CD4-positive, alpha-beta T cell (primary cell): ENCODE measurements at places on chromosomes 1 and 21. TPM values are rescaled to one million over a fixed set of nuclear protein-coding genes. Genes with fewer than 3 reads are reported as not detected.

The DNAJC28 gene
- not detected for total RNA-seq

The TMEM82 gene
- not detected for total RNA-seq

The SPRR2E gene
- not detected for total RNA-seq

DNA sequence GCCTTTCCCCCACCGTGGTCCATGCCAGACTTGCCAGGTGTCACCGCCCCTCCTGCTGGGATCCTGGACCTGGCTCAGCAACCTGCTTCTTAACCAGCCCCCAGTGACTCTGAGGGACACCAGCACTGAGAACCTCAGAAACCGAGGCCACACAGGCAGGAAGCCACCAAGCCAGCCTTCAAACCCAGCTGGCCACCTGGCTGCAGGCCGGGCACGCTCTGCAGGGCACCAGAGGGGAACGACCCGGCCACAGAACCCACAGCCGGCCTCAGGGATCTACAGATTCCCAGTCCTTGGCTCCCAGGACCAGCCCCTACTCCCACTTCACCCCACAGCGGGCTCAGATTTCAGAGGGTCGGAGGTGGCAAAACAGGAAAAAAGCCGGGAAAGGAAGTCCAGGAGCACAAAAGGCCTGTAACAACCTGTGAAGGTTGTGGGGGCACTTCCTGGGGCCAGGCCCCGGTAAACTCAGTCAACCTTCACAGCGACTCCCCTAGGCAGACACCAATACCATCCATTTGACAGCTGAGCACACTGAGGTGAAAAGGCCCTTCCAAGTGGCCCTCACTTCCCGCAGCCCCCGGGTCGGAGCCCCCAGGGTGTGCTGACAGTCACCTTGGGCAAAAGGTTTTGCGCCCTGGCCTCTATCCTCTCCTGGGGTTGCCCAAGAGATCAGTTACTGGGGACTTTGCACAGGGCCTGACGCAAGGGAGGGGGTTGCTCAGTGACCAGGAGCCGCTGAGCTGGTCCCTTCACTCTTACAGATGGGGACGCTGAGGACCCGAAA lies 14.1 kb downstream of the RUNX3 start:
- no peak for DNase-seq

- DNase-seq = peak; percentile 31
Measured at GRCh38 chr1:40316595-40317393, at the start of gene COL9A2. COL9A2 (minus strand) TSS chr1:40317286; CDS start chr1:40317197, 89 bp downstream.

DNA sequence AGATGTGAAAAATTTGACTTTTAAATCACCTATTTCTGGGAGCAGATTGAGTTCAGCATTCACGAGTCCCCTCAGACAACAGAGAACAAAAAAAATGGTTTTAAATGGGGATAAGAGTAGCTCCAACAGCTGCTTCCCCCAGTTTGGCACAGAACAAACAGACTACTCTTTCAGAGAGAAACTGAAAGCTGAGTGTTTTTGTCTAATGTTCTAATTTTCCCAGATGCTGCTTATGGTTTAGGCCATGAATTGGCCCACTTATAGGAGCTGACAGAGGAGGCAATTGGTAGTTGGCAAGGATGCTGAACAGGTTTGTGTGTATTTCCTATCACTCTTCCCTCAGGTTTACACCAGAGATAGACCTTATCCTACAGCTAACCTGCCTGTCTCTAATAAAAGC lies 1637.4 kb upstream of the PRMT6 start:
- no peak for DNase-seq

GRCh38 chr1:67749844-67750690 lies 65.1 kb downstream of the GADD45A start:
- DNase-seq = no peak

DNA sequence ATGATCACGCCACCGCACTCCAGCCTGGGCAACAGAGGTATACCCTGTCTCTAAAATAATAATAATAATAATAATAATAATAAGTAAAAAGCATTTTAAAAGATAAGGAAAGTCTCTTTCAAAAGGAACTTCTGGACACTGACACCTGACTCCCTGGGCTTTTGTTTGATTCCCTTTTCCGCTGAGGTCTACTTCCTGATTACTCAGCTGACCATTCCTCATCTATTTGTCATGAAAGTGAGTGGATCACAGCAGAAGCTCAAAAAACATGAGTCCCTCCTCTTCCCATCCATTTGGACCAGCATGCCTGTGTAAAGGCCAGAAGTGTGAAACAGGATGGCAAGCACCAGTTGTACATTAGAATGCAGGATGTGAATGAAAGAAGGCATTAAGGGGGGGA lies 61.1 kb upstream of the FBXO28 start:
- no peak for DNase-seq

DNA sequence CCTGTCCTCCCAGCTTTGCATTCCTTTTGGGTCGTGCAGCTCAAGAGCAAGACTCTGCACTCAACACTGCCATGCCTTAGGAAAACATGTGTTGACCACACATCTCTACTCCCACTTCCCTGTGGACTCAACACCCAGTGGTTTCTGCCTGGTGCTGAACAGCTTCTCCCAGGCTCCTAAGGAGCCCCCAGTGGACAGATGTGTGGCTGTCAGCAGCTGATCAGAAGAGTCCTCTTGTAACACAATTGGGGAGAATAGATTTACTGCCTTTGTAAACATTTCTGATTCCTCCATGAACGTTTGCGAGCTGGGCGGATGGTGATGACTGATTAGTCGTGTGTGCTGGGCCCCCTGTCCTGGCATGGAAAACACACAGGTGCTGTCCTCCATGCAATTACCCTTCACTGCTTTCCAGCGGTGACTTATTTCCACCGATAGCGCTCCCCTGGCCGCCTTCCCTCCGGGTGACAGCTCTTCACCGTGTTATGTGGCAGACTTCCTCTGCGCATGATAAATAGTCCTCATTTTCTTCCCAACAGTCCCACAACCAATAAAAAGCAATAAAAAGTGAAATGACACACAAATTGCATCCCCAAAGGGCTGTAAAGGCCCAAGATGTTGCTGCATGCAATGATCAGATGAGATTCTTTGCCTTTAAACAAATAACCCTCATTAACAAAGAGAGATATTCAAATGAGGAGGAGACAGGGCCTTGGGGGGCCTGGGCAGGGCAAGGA lies 249.4 kb upstream of the AJAP1 start:
- no peak for DNase-seq

- DNase-seq = no peak
Measured at GRCh38 chr1:44947774-44948311, 38.6 kb downstream of the EIF2B3 start.
